ENCODE measurements at places on chromosomes 1 and 21.
A peak's percentile ranks its signal among the peaks of the same experiment; 100 is the strongest.

- no peak for DNase-seq
These were observed 172.5 kb downstream of the PLPP3 start for GRCh38 chr1:56406821-56407220.

DNA sequence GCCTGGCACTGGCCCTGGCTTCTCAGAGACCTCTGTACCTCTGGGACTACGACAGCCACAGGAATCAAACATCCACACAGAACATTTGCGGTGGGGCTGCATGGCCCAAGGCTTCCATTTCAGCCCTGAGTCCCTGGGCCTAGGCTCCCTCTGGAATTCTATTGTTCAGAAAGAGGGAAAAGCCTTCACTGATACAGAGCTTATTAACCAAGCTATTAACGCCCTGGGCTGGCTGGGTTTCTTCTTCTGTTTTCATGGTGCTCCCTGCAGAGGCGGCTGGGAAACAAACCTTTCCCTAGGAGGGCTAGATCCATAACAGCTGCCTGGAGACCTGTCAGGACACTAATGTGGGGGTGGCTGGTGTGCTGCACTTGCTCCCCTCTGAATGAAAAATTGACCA is 88.2 kb downstream of the KAZN start:
- DNase-seq, result no peak

DNA sequence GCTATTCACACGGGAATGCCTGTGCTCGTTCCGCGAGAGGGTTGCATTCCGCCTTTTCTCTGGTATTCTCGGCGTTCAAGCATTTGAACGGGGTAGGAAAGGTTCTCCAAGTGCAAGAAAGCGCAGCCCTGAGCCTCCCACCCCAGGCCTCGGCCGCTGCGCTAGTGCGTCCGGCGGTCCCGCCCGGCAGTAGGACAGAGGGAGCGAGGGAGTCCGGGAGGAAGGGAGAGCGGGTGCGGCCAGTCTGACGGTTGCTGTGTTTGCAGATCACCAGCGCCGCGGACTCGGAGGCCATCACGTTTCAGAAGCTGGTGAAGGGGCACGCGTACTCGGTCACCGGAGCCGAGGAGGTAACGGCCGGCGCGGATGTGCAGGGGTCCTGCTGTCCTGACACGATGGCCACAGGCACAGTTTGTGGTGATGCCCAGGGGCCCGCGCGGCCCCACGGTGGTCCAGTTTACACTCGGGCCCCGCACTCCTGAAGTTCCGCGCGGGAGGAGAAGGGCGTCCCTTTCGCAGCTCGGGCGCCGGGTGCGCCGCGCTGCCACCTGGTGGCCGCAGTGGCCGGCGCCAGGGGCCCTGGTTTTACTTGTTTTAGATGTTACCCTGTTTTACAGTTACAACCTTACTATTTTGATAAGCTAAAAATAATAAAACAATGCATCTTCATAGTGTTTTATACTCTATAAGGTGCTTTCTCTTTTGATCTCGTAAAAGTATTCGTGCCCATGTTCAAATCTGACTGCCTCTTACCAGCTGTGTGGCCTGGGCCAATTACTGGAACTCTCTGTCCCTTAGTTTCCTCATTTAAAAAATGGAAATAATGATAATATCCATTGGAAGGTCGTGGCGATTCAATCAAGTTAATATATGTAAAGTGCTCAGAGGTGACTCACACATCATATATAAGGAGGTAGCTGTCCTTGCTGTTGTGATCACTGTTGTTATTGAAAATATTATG is 36.7 kb downstream of the CAPN2 start:
- DNase-seq, result peak; percentile 84

GRCh38 chr1:84143796-84144565 is at the start of gene PRKACB:
PRKACB (plus strand) TSS chr1:84144271; CDS start chr1:84144362, 91 bp downstream.
- no peak for DNase-seq

DNA sequence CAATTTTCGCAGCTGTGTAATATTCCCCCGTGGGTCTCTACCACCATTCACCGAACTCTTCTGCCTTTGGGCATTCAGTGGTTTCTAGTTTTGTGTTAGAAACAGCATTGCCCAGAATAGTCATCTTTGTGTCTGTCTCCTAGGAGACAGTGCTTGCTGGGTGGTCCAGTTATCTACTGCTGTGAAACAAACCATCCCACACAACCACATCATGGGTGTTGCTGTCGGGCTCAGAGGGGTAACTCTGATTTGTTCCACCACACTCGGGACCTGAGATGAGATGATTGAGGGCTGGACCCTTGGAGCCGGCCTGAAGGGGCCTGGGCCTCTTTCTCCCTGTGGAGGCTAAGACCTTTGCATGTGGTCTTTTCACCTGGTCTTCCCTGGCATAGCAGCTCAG is 427.2 kb upstream of the VAMP3 start:
- no peak for DNase-seq

- peak; percentile 70 for DNase-seq
These were observed at the start of gene SMPDL3B for GRCh38 chr1:27934818-27935549. SMPDL3B (plus strand) TSS chr1:27935000; CDS start chr1:27935184, 184 bp downstream.

GRCh38 chr1:88701275-88701674 is 17.2 kb downstream of the PKN2 start:
- no peak for DNase-seq

- DNase-seq, result no peak
These were observed 123.1 kb downstream of the PGBD5 start for GRCh38 chr1:230303069-230303468.
